ENCODE measurements at places on chromosomes 2 and 18.

GRCh38 chr18:29250259-29250658 lies 1073.3 kb upstream of the CDH2 start:
- DNase-seq, result no peak

- no peak for DNase-seq
Observed at GRCh38 chr18:48228301-48228715, 180.9 kb downstream of the ZBTB7C start.

DNA sequence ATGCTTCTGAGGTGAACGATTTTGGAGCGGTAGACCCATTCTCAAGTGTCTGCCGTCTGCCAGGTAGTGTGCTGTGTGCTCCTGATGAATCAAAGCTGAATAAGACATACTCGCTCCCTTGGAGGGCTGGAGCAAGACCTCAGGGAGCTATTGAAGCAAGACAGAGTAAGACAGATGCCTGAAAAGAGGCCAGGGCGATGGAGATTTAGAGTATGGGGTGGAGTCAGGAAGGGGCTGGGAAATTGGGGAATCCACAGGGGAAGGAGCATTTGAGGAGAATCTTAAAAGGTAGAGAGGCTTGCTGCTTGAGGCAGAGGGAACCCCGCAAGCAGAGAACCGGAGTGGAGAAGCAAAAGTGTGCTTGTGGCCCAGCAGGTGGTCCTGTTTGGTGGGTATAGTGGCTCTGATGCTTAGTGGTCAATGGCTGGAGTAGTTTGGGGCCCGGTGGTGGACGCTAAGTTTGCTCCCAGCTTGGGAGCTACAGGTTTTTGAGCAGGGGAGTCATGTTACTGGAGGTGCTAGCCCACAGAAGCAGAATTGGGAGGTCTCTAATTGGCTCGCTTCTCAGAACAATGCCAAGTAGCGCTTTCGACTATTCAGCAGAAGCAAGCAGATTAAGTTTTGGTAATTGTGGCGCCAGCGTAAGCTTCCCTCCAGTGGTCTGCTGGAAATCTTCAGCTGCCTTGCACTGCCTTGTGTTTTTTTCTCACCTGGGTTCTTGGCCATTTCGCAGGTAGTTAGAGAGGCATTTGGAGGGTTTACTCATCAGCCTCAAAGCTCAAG lies 2.0 kb downstream of the CNNM4 start:
- no peak for DNase-seq

GRCh38 chr18:9290156-9290555 lies 44.4 kb upstream of the TWSG1 start:
- DNase-seq, result no peak

GRCh38 chr2:159137511-159138241 lies 148.8 kb downstream of the WDSUB1 start:
- DNase-seq, result no peak

DNA sequence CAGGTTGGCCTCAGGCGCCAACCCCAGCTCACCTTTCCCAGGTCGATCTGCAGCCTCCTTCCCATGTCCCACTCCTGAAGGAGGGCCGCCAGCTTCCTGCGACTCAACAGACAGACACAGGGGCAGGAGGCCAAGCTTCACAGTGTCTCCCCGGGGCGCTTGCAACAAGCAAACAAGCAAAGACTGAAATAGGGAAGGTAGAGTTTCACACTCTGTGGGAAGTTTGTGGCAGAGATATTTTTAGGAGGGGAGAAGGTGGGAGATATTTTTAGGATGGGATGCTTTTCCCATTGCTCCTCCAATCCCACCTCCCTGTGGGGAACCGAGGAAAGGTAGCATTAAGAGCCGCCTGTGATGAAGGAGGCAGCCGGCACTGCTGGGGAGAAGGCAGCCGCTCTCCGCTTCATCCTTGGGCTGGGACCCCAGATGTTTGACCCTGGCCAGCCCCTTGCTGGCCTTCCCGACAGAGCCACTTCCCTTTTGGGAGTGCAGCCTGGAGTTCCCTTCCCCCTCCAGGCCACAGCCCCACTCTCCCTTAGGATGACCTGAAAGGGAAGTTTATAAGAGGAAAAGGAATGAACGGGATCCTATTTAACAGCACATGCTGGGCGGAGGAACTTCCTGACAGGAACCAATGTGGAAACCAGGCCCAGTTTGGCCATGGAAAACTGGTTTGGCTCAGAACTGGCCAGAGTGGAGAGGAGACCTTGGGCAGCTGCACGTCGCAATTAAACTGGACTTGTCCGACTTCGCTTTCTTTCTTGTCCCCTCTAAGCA lies 142.2 kb upstream of the SMAD2 start:
- no peak for DNase-seq

DNA sequence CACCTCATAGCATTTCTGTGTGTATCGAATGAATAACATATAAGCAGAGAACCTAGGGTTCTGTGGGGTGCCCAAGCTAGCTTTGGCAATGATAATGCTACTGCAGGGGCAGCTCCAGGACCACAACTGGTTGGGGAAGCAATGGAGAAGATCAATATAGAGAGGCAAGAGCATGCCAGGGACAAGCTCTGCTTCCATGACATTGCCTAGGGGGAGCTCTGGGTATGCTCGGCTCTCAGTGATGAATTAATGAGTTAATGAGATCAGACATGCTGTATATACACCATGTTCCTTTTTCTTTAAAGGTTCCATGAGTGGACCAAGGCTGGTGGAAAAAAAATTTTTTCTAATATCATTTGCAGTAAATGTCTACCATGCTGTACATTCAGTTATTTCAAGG lies 618.4 kb downstream of the BCL11A start:
- DNase-seq, result no peak

Measured in CD4-positive, alpha-beta T cell treated with Interleukin-6 at 100 ng/mL for 8 hours (primary cell).